Stimulated activated CD8-positive, alpha-beta memory T cell treated with anti-CD3 and anti-CD28 coated beads, Interleukin-4, amount 100 ng/mL, for 1 hour (primary cell): ENCODE measurements at places on chromosomes 16 and 17.

DNA sequence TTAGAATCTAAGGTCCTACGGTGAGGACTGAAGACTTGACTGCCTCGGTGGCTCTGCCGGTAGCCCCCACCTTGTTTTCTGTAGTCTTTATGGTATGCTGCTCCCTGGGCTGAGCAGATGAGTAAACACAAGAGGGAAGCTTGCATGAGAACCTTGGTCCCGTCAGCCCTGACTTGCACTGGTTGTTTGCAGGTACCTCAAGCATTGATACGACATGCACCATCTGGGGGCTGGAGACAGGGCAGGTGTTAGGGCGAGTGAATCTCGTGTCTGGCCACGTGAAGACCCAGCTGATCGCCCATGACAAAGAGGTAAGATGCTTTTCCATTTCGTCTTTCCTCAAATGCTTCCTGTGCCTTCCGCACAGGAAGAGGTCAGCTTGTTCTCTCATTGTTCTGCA, 21.1 kb upstream of the TACO1 start:
- no peak for DNase-seq

DNA sequence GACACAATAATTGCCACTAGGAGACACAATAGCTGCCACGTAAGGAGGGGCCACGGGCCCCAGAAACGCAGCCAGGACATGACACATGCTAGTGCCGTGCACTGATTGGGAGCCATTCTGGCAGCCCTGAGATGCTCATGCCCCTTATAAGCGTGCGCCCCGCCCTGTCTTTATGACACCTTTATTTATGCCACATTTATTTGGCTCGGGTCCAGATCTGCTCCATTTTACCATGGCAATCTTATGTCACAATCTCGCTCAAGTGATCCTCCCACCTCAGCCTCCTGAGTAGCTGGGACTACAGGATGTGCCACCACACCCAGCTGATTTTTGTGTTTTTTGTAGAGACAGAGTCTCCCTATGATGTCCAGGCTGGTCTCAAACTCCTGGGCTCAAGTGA, 43.8 kb upstream of the NF1 start:
- no peak for DNase-seq

GRCh38 chr16:16101585-16101984, 121.7 kb downstream of the ABCC6 start:
- DNase-seq = no peak

- no peak for DNase-seq
These were observed 137.0 kb upstream of the RCVRN start for GRCh38 chr17:10041916-10042588.
